ENCODE measurements at places on chromosomes 1 and 21.

DNA sequence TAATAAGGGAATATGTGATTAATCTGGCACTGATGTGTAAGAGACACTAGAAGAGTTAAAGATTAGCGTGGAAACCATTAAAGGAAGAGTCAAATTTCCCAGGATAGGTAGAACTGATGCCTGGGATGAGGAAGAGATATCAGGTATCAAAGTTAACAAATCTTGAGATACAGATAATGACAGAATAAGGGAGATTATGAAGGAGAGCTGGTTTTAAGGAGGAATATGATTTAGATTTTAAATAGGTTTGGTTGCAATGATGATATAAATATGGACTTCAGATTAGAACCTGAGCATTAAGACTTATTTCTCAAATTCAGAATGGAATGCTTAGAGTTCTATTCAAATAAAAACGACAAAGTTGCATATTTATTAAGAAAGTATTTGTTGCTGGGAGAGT lies 26.2 kb downstream of the MAGI3 start:
- no peak for DNase-seq

GRCh38 chr1:211951856-211952255 lies 83.5 kb downstream of the INTS7 start:
- DNase-seq, result no peak

- DNase-seq, result no peak
Measured at GRCh38 chr1:39003794-39004193, 12.7 kb downstream of the AKIRIN1 start.

DNA sequence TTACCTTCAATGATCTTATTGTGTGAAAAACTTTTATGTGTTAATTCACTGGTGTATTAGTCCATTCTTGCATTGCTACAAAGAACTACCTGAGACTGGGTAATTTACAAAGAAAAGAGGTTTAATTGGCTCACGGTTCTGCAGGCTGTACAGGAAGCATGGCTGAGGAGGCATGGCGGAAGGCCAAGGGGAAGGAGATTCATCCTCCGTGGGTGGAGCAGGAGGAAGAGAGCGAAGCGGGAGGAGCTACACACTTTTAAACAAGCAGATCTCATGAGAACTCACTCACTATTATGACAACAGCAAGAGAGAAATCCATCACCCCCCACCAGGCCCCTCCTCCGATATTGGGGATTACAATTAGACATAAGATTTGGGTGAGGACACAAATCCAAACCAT lies 44.2 kb upstream of the RGS7 start:
- no peak for DNase-seq

DNA sequence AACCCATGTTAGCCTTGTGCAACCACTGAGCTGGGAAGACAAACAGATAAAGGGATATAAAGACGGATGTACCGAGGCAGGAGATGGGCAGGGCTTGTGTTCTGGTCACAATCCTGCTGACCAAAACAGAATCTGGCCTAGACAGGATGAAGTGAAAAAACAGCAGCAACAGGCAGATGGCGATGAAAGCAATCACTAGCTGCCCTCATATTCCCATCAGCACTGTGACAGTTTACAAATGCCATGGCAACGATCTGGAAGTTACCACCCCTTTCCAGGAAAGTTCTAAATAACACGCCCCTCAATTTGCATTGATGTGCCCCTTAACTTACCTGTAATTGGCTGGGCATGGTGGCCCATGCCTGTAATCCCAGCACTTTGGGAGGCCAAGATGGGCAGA lies 40.6 kb upstream of the CD46 start:
- no peak for DNase-seq

DNA sequence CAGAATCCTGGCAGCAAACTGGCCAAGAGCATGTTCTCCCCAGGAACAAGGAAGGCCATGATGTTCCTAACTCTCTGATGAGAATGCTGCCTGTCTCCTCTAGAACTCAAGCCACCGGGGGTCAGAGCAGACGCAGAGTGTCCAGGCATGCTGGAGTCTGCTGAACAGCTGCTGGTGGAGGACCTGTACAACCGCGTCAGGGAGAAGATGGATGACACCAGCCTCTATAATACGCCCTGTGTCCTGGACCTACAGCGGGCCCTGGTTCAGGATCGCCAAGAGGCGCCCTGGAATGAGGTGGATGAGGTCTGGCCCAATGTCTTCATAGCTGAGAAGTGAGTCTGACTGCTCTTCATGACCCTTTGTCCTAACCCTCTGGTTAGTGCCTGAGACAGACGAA lies 23.4 kb downstream of the STYXL2 start:
- no peak for DNase-seq

DNA sequence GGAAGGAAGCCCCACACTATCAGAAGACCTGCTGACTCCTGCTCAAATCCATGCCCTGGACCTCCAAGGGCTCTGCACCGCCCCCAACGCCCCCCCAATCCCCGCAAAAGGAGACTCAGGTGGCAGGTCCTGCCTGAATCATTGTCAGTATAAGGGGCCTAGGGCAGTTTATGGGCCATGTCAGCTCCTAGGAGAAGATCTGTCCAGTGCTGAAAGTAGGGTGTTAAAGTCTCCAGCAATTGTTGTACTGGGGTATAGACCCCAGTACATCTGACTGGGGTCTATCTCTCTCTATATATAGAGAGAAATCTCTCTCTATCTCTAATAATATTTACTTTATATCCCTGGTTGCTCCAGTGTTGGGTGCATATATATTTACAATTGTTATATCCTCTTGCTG lies 12.1 kb upstream of the OLIG2 start:
- no peak for DNase-seq

DNA sequence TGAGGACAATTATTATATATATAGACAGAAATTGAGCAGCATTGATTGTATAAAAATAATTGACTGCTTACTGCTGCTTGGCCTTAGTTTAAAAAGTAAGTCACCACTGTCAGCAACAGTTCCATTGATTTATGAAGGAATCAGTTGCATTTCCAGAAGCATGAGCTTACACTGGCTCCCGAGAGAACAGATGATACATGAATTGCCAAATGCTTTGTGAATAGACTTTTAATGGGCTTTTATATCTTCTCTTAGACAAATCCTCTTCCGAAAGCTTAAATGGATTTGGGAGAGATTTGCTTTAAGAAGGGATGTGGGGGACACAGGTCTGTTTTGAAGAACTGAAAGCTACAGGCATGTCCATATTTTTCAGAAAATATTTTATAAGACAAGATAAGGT lies 7.5 kb downstream of the FHAD1 start:
- DNase-seq, result no peak

GRCh38 chr1:49059087-49059486 lies 282.4 kb upstream of the BEND5 start:
- DNase-seq, result no peak

- DNase-seq, result no peak
Measured at GRCh38 chr1:59917026-59917784, 9.4 kb downstream of the CYP2J2 start.

DNA sequence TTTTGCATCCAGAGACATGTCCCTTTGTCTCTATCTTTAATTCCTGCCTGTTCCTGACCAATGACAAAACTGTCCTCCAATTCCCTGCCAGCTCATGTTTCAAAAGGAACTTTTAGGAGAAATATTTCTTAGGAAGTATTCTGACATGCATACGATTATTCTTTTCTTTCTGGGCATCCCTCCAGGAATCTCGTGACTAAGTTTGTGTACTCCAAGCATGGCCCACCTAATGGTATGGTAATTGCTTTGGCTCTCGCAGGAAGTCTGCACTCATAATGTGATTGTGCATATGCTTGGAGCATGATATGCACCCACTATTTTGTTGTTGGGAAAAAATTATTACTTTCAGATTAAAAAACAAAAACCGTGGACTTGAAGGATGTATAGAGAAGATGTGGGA lies 256.4 kb downstream of the PRDM2 start:
- DNase-seq, result no peak

GRCh38 chr1:20322081-20322824 lies 31.6 kb downstream of the VWA5B1 start:
- DNase-seq, result no peak

DNA sequence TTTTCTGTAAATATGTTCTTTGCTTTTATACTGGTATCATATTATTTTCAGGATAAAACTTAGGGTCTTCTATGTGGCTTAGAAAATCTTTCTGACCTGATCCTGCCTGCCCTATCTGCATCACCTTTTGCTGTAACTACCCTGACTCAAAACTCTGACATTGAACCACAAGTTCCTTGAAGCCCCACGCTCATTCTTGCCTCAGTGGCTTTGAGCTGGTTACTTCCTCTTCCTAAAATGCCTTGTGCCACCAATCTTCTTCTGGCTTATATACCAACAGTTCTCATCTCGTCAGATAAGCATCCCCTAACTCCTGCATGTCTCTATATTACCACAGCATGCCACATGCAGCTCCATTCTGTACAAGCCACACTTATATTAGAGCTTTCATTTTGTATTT lies 84.5 kb upstream of the LRRC7 start:
- DNase-seq, result no peak

- DNase-seq, result no peak
Measured at GRCh38 chr1:178224358-178224757, 130.5 kb downstream of the RASAL2 start.

GRCh38 chr1:164515231-164515630 lies 43.8 kb upstream of the PBX1 start:
- no peak for DNase-seq

DNA sequence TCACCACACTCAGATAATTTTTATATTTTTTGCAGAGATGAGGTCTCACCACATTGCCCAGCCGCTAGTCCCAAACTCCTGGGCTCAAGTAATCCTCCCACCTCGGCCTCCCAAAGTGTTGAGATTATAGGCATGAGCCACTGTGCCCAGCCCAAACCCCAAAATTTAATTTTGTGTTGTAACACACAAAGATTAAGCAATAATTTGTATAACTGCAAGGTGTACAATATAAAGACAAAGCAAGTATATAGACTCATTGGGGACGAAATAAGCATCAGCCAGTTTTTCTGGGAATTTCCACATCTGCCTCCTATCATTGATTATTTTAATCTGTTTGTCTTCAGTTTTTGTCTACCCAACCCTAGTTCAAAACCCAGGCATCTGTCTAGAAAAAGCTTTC lies 42.7 kb downstream of the ST7L start:
- no peak for DNase-seq

- DNase-seq, result no peak
Measured at GRCh38 chr1:244053831-244054230, 2.7 kb downstream of the ZBTB18 start.

DNA sequence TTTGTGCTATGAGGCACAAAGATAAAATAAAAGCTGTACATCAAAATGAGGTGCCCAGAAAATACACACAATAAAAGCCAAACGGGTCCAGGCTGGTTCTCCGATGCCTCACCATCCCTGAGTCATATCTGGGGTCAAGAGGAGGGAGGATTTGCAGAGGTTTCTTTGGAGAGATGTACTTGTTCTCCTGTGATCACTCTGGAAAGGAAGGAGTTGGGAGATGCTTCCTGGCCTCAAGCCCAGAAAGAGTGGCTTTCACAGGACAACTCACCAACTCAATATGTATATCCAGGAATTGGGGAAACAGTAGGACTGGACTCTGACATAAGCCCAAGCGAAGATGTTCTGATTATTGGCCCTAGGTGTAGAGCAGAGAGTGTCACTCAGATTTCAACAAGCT lies 51.9 kb downstream of the DIPK1A start:
- DNase-seq, result no peak

DNA sequence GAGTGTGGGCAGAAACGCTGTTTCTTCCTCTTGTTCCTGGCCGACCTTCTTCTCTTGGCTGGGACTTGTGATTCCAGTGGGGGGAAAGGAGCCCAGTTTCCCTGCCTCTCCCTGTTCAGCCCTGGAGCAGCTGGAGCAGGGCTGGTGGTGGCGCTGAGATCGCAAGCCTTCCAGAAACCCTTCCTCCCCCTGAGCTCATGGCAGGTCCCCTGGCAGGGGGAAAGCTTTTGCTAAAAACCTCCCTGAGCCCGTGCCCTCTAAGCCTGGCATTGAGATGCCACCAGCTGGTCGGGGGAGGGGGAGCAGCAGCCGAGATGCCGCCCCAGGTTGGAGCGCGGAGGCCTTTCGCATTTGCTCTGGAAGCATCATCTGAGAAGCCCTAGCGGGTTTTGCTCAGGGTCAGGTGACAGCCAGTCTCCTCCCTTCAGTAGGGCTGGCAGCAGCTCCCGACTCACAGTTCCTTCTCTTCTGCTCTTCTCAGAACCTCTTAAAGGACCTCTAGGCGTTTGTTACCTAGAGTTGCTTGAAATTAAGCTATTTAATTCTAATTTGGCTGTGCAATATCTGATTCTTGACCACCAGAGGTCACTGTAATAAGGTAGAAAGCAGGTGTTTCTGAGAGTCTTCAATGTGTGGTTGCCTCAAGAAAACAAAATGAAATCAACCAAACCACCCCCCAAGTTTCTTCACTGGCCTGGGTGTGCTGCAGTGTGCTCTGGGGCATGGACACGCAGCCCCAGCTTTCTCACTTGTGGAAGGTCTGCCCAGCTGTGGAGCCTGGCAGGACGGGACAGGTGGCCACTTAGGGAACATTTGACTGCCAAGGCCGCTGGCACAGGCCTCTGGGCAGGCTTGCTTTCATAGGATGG lies 257.3 kb downstream of the CAMTA1 start:
- DNase-seq, result peak; percentile 10

- DNase-seq, result peak; percentile 19
Measured at GRCh38 chr1:213374369-213374768, 323.3 kb downstream of the RPS6KC1 start.

GRCh38 chr21:26061437-26061836 lies 109.1 kb downstream of the APP start:
- DNase-seq, result no peak

GRCh38 chr1:170533298-170533697 lies 1.3 kb downstream of the GORAB start:
- DNase-seq, result peak; percentile 62

- peak; percentile 4 for DNase-seq
Measured at GRCh38 chr1:228986093-228986904, 251.0 kb downstream of the RHOU start.

DNA sequence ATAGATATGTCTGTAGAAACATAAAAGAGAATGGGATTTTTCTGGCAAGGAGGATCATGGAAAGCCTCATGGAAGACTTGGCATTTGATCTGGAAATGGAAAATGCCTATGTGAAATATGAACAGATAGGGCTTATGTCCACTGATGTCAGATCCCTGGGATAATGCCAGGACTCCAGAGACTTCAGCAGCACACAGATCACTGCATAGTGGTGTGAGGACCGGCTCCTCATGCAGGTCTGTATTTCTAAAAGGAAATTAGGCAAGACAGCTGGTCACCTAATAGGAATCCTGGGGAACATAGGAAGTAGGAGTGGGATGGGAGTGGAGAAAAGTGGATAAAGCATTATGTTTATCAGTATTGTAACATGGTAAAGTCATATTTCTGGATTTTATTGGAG lies 56.8 kb upstream of the IPO9 start:
- no peak for DNase-seq
